HS-27A (cell line): ENCODE measurements at places on chromosomes 2 and 18.

- no peak for DNase-seq
Observed at GRCh38 chr2:12715258-12716031, 1.3 kb upstream of the TRIB2 start.

GRCh38 chr18:55321265-55322177, 266.5 kb downstream of the TCF4 start:
- peak; percentile 70 for DNase-seq

DNA sequence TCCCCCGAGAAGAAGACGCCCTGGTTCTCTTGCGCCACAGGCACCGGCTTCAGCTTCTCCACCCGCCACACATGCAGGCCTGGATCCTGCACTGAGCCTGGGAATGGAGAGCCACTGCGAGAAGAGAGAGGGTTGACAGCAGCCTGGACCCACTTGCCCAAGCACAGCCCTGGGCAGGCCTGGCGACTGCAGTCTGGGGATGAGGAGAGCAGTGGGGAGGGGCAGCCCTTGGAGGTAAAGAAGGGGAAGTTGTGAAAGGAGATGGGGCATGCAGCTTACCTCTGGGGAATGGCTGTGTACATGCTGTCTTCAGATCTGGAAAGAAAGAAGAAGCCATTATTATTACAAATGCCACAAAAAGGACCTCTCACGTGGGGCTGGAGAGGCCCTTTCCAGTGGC, 8.3 kb downstream of the CAPG start:
- DNase-seq, result no peak

DNA sequence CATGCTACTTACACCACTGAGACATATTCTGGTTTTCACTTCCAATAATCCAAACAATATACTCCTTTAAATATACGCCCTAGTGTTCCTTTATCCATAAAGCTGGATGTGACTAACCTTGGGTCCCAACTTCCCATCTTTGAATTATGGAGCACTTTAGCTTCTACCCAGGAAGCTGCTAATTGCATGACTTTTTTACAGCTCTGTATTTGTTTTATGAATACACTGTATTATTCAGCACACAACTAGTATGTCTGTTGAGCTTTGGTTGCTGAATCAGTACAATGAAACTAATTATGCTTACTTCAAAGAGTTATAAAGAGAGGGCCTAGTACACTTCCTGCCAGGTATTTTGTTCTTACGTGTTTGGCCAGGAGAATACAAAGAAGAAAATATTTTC, 118.5 kb downstream of the BAZ2B start:
- DNase-seq, result no peak

DNA sequence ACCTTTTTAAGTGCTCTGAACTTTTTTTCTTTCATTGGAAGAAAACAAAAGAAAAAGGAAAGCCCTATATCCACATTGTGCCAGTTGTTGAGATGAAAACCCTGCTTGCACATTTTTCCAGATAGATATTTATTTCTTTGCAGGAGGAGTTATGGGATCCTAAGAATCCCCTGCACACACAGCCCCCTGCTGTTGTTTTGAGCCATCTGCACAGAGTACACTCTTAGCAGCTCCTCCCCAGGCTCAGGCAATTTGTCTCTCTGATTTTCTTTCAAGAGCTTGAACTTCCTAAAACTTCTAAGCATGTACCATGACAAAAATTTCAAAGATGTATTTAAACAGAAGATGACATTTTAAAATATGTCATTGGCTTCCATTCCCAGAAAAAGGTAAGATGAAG, 436.9 kb downstream of the METTL4 start:
- no peak for DNase-seq

DNA sequence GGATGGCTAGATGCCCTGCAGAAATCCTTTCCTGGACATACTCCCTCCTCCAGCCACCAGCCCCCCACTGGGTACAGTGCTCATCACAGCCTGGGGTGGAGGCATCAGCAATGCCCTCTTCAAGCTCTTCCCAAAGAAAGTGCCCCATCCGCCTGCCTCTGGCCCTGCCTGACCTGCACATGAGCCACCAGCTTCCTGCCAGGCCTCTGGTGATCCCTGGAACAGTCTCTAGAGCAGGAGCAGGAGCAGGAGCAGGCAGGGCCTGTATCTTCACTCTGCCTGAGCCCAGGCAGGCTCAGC, 54.1 kb upstream of the CAB39 start:
- DNase-seq, result no peak

DNA sequence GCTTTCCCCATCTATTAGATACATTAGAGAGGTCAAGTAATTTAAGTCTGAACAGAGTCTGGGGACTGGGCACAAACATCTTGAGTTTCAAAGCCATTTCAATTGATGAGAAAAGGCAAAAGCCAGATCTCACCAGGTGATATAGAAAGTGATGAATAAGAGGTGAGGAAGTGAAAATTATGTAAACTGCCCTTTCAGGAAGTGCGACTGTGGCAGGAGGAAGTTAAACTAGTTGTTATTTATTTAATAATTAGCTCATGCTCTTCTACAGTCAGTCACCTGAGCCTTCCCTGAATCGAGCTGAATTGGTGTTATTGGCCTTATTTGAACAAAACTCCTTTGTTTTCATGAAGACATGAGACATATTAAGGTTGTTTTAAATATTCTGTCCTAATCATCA, 115.1 kb downstream of the CDH20 start:
- no peak for DNase-seq

GRCh38 chr18:8998481-8999217, 103.8 kb upstream of the NDUFV2 start:
- DNase-seq, result no peak

GRCh38 chr2:19185086-19185485, 173.3 kb downstream of the OSR1 start:
- no peak for DNase-seq

DNA sequence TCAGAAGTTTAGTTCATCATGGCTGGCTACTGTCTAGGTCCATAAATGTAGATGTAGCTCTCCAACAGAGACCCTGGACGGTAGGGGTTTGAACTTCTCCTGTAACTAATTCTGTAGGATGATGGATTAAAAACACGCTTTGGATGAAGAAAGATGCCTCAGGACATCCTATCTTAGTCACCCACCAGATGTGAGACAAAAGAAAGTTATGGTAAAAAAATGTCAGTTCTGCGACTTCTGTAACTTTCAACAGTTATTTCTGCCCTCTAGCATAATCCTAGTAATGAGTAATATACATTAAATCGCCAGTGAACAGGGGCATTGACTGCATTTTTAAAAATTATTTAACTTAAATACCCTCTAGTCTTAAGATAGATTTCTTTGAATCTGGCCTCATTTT, 210.1 kb upstream of the LRATD1 start:
- DNase-seq, result no peak

DNA sequence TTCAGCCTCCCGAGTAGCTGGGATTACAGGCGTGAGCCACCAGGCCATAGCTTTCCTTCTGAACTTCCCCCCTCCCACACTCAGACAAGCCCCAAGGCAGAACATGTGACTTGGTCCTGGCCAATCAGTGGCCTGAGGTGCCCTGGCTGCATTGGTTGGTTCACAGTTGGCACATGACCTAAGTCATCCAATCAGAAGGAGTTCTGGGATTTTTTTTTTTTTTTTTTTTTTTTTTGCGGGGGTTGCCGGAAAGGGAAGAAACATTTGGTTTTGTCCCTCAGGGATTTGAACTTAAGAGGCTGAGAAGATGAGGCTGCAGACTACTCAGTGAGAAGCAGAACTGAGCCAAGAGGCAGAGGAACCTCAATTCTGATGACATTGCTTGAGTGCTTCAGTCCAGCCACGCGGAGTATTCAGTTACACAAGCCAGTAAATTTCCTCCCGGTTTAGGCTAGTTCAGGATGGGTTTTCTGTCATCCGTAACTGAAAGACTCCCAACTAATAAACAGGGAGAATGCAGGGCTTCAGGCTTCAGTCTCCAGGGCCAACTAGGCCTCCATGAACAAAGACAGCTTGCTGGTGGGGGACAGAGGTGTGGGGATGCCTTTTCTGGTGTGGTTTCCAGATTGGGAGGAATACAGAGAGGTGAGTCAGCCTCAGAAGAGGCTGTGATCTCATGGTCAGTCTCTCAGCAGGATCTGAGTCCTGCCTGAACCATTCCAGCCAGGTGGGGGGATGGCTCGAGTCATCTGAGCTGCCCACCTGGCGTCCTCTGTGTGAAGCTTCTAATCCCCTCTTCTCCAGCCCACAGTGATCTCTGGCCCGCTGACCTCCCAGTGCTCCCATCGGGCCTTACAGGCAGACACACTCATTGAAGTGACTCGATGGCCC, 9.2 kb downstream of the PTMA start:
- no peak for DNase-seq
